Nucleus accumbens (tissue), 56 donors: ENCODE measurements at places on chromosomes 16 and 17.

GRCh38 chr16:1007284-1007850 is 25.8 kb downstream of the SOX8 start:
- DNase-seq = no peak

DNA sequence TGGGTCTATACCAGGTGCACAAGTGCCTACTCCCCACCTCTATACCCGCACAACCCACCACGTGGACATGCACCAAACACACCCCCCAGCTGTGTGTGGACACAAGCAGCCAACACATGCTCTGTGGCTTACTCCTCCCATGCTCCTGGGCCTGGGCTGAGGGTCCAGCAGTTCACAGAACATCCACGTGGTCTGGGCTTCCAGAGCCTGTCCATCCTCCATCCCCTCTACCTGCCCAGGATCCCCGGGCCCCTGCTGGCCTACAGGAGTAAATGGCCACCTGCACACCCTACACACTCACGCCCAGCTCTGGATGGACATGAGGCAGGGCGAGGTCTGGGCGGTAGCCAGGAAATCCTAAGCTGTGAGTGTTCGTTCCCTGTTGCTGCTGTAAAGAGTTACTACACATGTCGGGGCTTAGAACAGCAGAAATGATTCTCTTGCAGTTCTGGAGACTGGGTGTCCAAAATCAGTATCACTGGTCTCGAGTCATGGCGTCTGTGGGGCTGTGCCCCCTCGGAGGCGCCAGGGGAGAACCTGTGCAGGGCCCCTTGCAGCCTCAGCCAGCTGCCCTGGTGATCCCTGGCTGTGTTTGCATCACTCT is 15.0 kb upstream of the RAI1 start:
- no peak for DNase-seq

DNA sequence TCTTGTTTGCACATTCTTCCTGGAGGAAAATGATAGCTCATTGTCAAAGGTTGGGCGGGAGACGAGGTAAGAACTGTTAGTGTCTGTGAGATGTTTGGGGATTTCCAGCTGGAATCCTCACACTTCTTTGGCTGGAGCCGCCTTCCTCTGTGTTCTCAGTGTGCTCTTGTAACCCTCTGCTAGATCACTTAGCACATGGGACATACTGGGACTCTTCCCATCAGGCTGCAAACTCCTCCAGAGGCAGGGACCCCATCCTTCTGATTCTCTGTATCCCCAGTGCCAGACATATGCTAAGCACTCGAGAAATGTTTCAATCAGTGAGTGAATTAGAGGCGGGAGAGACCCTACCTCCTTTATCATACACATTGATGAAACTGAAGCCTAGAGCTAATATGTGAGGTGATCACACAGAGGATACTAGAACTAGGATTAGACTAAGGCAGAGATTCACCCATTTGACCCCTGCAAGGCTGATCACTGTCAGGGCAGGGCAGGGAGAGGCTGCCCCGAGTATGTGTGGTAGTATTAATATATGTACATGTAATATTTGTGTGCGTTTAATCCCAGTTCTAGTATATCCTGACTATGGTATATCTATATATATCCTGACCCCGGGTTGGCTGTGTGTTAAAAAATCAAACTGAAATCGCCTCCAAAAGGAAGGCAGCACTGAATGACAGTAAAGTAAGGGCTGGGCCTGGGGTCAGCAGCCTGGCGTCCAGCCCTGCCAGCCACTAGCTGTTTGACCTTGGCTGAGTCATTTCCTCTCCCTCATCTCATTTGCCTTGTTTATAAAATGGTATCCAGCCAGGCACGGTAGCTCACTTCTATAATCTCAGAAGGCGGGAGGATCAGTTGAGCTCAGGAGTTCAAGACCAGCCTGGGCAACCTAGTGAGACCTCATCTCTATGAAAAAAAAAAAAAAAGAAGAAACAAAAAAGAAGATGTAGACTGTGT is 75.5 kb upstream of the TBX2 start:
- no peak for DNase-seq

GRCh38 chr17:18968945-18969887 is 17.3 kb downstream of the SLC5A10 start:
- DNase-seq = no peak

DNA sequence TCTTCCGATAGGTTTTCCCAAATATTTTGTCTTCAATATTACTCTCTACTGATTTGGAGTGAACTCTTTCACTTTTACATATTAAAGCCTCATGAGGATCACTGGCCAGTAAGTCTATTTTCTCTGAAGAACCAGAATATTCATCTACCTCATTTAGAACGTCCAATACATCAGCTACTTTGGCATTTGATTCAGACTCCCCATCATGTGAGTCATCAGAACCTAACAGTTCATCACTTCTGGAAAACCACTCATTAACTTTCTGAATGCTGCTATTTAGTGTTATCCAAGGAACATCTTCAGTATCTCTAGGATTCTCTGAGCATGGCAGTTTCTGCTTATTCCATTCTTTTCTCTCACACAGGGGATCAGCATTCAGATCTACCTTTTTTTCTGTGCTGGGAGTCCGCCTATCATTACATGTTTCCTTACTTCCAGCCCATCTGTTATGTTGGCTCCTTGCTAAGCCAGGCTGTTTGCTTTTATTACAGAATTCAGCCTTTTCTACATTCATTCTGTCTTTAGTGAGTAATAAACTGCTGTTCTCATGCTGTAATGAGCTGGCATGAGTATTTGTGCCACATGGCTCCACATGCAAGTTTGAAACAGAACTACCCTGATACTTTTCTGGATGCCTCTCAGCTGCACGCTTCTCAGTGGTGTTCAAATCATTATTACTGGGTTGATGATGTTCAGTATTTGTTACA is 30.9 kb downstream of the BRCA1 start:
- DNase-seq = no peak

- DNase-seq = no peak
Measured at GRCh38 chr17:3924512-3925350, 8.5 kb upstream of the P2RX1 start.

- DNase-seq = no peak
Measured at GRCh38 chr17:8360260-8360659, 16.2 kb downstream of the KRABD2 start.

DNA sequence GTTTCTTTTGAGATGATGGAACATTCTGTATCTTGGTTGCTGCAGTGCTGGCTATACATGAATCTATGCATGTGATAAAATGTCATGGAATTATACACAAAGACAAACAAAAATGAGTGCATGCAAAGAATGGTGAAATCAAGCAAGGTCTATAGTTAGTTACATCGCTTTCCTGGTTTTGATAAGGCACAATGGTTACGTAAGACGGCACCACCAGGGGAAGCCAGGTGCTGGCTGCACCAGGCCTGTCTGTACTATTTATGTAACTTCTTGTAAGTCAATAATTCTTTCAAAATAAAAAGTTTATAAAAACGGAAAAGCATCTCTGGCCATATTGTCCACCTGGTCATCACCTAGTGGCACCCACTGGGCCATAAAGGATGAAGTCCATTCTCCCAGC is 46.5 kb downstream of the ARHGAP27 start:
- no peak for DNase-seq
